ENCODE measurements at places on chromosomes 13 and 19. TPM values are rescaled to one million over a fixed set of nuclear protein-coding genes. Genes with fewer than 3 reads are reported as not detected.

Gene TTC9B
- total RNA-seq: not detected

Gene CPT1C
- total RNA-seq: 2.6 TPM

Gene ZNF90
- 27.0 TPM for total RNA-seq

Gene PPM1N
- 2.8 TPM for total RNA-seq

All from OCI-LY7 (cell line).